ENCODE measurements at places on chromosomes 5 and 9. TPM values are rescaled to one million over a fixed set of nuclear protein-coding genes. Genes with fewer than 3 reads are reported as not detected.

GRCh38 chr5:138637256-138637655, 62.1 kb upstream of the HSPA9 start:
- no peak for DNase-seq

DNA sequence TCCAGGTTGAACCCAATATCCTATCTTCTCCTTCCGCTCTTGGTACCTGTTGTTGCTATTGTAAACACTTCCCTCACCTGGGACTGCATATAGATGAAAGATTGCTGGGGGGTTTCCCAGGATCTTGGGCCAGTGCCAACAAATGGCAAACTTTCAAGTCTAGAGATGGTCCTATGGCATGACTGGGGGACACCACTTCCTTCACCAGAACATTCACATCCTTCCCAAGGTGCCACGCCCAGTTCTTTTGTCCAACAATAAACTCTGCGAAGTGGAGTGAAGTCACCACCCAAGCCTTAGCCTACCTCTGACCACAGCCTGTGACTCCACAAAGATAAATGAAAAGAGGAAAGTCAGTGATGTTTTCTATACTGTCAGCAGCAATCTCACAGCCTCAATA, 34.4 kb downstream of the DOCK8 start:
- DNase-seq: no peak

GRCh38 chr9:69476016-69476415, 151.0 kb downstream of the ENTREP1 start:
- no peak for DNase-seq

- DNase-seq: no peak
Observed at GRCh38 chr5:40932766-40933165, 23.5 kb downstream of the C7 start.

GRCh38 chr5:79685627-79686026, 4.0 kb upstream of the CMYA5 start:
- DNase-seq: no peak

SLC24A2 gene
- total RNA-seq: 0.35 TPM

GABRA1 gene
- total RNA-seq: 1.7 TPM

Measured in uterus (tissue), 4 donors.